DMS153 (cell line): ENCODE measurements at places on chromosomes 12 and 14.

DNA sequence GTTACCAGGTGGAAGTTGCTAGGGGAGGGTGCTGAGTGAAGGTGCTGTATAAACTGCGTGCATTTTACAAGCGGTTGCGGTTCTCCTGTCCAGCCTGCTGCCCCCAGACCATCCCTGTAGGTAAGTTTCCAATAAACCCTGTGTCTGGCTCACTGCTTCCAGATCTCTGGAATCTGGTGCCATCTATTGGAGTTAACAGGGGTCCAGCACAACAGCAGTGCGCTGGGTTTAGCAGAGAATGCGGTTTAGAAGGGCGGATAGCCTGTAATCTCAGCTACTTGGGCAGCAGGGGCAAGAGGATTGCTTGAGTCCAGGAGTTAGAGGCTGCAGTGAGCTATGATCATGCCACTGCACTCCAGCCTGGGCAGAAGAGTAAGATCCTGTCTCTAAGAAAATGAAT, 4.9 kb downstream of the AACS start:
- no peak for DNase-seq

GRCh38 chr12:42857106-42857505, 267.6 kb upstream of the PRICKLE1 start:
- no peak for DNase-seq

DNA sequence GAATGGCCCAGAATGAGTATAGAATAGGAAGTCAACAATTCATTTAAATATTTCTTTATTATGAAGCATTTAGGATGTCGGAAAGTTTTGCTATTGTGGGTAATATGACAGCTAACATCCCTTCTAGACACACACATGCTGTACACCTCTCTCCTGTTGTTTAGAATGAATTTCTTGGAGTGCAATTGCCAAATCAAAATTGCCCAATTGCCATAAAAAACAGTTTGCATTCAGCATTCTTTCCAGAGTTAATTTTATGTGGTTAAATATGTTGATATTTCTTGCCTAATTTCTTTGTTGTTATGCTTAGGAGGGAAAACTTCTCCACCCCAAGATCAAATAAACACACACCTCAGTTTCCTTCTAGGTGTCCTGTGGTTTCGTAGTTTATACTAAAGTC, 16.9 kb upstream of the SMCO2 start:
- no peak for DNase-seq

DNA sequence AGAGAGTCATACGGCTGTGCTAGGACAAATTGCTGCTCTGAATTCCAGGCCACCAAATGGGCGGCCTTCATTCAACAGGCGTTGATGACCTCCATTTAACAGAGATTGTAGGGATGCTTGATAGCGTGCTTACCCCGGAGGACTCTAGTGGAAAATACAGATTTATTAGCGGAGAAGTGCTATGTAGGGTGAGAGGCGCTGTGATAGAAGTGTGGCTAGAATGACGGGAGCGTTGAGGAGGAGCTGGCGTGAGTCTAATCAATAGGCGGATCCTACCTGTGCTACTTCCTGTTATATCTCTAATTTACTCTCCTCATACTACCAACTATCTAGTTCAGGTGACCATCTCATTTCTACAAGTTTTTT, 668 bp downstream of the MRPS35 start:
- DNase-seq, result no peak

DNA sequence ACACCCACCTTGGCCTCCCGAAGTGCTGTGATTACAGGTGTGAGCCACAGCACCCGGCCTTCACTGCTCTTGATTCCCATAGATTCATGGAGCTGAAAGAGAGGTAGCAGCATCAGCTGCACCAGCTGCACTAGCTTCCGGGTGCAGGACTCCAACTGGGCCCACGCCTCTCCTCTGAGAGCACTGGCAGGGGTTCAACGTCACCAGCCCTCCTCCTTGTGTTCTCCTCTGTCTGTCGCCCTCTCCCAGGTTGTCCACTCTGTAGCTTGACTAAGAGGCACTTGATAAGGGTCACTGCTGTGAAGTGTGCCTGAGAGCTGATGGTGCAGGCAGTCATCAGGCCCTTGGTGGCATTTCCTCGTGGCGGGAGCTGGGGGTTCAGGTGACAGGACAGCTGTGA, 28.3 kb downstream of the MLXIP start:
- DNase-seq, result peak; percentile 83

GRCh38 chr12:63752283-63752682, 27.4 kb upstream of the RXYLT1 start:
- DNase-seq, result no peak

DNA sequence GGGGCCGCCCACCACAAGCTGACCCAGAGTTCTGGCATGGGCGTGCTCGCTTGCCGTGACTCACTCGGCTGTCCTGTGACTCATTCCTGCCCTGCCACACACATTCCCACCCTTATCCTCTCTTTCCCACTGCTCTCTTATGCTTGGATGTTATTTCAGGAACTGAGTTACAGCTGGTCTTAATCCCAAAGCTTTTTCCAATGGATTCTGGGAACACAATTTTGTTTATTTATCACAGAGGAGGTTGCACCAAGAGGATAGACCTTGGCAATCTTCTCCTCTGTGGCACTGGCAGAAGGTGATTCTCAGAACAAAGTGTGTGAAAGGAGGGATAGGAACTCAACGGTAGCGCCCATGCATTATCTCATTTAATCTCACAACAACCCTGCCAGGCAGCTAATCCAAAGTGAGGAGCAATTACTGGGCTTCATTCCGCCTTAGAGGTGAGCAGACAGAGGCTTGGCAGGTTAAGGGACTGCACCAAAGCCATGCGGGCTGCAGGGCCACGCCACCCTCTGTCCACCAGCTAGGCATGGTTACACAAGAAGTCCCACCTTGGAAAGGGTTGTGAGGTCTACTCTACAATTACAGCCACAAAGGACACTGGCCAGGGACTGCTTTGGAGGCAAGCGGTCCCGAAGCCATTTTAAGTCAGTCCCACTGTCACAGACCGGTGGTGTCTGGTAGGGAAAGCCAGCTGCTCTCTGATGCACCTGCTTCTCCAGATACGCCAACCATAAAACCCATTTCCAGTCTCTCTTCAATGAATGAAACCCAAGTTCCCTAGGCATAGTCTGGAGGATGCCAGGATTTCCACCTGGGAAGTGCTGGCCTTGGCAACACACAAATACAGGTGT, 32.9 kb downstream of the SYNE3 start:
- no peak for DNase-seq

DNA sequence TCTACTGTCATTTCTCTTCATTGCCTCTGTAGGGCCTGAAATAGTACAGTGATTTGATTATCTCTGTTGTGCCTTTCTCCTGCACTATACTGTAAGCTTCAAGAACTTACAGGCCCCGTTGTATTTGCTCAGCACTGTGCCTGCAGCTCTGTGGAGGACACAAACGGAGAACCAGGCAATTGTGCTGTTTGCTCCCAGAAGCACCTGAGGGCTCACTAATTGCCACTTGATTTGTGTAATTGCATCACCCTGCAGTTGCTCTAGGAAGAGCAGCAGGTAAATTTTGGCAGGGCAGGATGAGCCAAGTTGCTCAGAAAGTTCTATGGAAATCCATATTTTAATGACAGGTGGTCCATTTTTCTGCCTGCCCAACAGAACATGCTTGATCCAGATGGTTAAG, 11.6 kb upstream of the KRT82 start:
- DNase-seq, result peak; percentile 74

DNA sequence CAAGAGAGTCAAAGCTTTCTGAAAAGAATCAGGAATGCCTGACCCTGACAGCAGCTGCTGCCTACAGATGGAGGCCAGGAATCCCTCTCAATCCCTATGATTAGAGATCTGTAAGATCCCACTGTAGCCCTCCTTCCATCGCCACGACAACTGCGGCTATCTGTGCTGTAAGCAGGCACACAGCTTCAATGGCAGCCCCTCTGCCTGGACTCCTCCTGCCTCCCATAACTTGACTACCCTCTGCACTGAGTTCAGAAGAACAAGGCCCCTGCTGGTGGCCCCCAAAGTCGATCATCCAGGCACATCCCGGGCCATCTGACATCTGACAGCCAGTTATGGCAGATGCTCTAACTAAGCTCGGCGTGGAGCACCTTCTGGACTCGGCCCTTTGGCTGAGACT, 2.9 kb downstream of the CLMN start:
- no peak for DNase-seq
